ENCODE measurements at places on chromosomes 1 and 21.

GRCh38 chr1:148317288-148317985 lies 165.4 kb upstream of the NBPF11 start:
- DNase-seq = no peak

- peak; percentile 15 for DNase-seq
Measured at GRCh38 chr1:110004583-110004982, 20.0 kb downstream of the AHCYL1 start.

GRCh38 chr1:242081446-242081845 lies 82.5 kb upstream of the MAP1LC3C start:
- DNase-seq = no peak

GRCh38 chr1:153799016-153799415 lies 23.8 kb downstream of the SLC27A3 start:
- DNase-seq = no peak

- no peak for DNase-seq
Measured at GRCh38 chr1:21927533-21928237, 9.4 kb downstream of the HSPG2 start.

GRCh38 chr1:7109901-7110300 lies 324.6 kb downstream of the CAMTA1 start:
- DNase-seq = no peak

DNA sequence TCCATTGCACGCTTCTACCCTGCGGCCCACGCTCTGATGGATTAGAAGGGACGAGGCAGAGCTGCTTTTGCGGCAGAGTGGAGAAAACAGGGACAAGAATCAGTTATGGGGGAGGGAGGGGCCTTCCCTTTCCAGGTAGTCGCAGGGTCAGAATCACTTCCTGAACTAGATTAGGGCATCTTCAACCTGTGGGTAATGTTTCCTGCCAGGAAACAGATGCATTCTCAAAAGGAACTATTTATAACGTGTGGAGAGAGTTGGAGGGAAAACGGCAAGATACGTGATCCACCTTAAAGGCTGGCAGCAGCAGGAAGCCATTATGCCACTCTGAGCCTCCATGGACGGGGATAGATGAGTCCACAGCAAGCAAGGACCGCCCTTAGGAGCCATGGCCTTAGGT lies 59.9 kb upstream of the CNTN2 start:
- no peak for DNase-seq

GRCh38 chr1:2046174-2046917 lies 3.9 kb upstream of the PRKCZ start:
- DNase-seq = peak; percentile 85

All from NCI-H510A treated with DMSO at 0.1 percent for 48 hours (cell line).